Vein endothelial cell (primary cell): ENCODE measurements at places on chromosomes 5 and 9. TPM values are rescaled to one million over a fixed set of nuclear protein-coding genes. Genes with fewer than 3 reads are reported as not detected.

The IFNA13 gene
- not detected in 2 replicates for total RNA-seq

The DNAI1 gene
- not detected in 2 replicates for total RNA-seq

The CDKN2B gene
- 9.1 and 16.0 TPM in 2 replicates for total RNA-seq

The EIF4E1B gene
- not detected in 2 replicates for total RNA-seq

The PTPDC1 gene
- total RNA-seq: 9.1 and 12.5 TPM in 2 replicates

The CNTLN gene
- total RNA-seq: 8.2 and 11.2 TPM in 2 replicates
